ENCODE measurements at places on chromosomes 6 and 20.

- no peak for DNase-seq
These were observed 56.0 kb downstream of the KCNK5 start for GRCh38 chr6:39173270-39173669.

GRCh38 chr6:68238097-68238601, 396.9 kb upstream of the ADGRB3 start:
- DNase-seq = peak; percentile 2

DNA sequence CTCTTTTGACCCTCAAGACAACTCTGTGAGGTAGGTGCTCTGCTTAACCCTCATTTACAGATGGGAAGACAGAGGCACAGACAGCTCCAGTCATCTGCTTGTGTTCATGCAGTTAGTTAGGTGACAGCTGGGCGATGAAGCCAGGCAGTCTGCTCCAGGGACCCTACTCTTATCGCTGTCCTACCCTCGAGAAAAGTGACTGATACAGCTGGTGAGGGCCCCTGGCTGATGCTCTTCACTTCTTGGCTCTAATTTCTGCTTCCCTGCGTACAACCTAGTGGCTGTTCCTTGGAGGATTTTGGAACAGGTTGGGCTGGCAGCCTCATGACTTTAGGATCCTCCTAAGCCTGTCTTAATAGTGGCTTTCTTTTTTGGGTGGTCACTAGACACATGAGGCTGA, 9.1 kb upstream of the TJAP1 start:
- DNase-seq = no peak

DNA sequence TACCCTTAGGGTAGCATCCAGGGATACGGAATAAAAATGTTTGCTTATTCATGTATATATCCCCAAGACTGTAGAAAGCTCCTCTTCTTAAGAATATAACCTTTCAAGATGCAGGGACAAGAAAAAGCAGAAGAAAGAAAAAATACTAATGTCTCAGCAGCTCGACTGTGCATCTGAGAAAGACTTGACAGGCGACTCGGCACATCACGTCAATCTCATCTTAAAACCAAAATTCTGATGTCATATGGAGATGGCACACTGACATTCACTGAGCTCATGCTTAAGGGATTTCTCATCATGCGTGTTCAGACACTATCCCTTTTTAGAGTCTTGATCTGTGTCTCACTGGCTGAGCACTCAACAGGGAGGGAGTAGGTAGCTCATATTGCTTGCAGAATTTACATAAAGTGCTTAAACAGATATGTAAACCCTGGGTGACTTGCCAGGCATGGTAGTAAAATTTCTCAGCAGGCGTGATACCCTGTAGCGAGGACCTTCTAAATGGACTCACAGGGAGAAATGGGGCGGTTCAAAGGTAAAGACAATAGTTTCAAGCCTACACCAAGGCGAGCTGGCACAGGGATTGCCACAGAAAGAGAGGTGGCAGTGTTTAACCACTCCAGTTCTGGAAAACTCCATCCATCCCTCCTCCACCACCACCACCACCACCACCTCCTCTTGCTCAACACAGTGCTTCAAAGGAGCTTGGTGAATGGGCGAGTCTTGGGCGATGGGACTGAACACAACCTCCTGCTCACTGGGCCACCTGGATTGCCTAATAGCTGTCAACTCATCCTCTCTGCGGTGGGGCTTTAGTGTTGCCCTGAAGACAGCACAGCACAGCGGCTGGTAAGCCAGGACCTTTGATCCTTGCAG, 330.5 kb downstream of the TFAP2A start:
- DNase-seq = peak; percentile 40

GRCh38 chr6:33609019-33609418, 12.1 kb upstream of the ITPR3 start:
- no peak for DNase-seq

GRCh38 chr6:116631379-116631990, 15.2 kb downstream of the RSPH4A start:
- no peak for DNase-seq

DNA sequence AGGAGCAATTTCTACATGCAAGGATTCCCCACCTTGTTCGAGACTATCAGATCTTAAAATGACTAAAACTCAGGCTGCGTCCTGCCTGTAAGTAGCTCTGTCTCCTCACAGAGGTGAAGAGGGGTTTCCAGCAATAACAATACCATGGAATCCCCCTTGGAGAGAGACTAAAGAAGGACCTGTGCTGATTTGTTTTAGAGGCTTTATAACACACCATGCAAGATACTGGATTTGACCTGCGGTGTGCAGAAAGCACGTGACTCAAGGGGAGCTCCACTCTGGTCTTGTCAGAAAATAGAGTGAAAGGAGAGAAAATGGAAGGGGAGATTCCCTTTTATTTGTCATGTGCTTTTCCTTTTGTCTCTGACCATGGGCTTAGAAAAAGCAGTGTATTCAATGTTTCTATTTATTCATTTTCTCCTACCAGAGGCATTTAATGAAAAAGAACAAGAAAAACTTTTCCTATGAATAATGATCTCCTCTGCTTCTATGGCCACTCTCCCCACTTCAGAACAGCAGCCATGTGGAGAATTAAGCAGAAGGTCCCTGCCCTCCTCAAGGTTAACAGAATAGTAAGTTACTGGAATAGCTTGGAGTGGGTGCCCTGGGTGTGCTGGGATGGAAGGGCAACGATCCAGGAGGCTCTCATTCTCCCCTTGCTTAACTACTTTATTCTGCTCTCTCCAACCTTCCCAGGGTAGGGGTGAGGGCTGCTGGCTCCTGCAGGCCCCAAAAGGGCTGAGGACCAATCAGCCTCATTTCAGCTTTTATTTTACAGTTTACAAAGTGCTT, 19.2 kb upstream of the MRPS10 start:
- no peak for DNase-seq

- no peak for DNase-seq
These were observed 219.2 kb upstream of the SGK1 start for GRCh38 chr6:134537146-134537555.

- DNase-seq = no peak
These were observed 183.0 kb downstream of the THBS2 start for GRCh38 chr6:169070506-169071176.

DNA sequence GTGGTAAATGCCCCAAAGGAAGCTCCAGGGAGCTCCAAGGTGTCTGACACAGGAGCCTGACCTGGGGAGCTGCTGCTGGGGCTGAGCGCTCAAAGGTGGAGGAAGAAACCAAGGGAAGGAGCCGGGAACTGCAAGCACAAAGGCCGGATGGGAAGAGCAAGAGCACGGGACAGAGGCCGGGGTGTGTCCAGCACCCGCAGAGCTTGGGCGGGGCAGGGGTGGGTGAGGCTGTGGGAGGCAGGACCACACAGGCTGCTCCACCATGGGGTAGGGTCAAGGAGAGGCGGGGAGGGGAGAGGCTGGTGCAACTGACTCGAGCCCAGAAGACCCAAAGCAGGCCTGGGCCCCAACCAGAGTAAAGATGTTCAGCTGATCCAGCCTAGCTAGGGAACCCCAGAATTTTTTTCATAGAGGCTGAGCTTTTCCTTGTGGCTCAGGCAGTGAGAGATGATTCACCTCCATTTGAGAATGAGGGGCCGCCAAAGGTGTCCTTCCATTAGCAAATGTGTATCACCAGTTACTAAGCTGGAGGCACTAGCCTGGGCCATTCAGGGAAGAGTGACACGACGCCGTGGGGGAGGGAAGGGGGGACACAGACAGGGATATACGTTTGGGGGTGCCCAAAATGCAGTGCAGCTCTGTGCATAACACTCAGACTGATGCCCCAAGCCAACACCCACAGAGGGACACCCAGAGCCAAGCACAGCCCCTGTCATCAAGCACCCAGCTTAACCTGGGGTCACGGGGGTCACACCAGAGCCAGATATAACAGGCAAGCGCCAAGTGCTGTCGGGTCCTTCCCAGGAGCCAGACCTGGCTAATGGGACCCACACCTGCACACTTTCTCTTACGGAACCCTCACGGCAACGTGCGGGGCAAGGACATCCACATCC, 21.3 kb upstream of the TLDC2 start:
- DNase-seq = no peak

- no peak for DNase-seq
These were observed 25.2 kb downstream of the GPX6 start for GRCh38 chr6:28490205-28490890.

DNA sequence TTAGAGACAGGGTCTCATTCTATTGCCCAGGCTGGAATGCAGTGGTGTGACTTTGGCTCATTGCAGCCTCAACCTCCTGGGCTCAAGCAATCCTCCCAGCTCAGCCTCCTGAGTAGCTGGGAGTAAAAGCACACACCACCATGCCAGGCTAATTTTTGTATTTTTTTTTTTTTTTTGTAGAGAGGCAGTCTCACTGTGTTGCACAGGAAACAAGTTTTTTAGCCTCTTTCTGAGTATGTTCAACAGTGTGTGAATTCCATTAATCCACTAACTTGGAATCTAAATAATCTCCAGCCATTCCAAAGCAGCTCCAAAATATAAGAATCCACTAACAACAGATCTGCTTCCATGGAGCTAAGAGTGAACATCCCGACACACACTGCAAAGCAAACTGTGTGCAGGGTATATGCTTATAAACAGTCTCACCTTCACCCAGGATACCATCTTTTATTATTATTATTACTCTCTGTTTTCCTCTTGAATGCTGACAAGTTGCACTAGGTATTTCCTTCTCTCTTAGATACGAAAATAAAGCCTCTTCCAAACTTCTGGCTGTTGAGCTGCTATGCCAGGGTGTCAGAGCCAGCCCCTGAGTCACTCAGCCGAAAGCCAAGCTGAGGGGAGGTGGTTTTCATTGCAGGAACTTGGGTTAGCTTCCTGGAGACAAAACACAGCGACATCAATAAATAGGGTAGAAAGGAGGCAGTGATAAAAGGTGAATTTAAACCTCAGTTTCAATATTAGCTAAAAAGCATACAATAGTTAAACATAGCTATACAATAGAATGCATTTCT, 264.9 kb downstream of the HIVEP2 start:
- DNase-seq = no peak

- DNase-seq = no peak
These were observed 4.0 kb upstream of the OXT start for GRCh38 chr20:3067139-3068014.

DNA sequence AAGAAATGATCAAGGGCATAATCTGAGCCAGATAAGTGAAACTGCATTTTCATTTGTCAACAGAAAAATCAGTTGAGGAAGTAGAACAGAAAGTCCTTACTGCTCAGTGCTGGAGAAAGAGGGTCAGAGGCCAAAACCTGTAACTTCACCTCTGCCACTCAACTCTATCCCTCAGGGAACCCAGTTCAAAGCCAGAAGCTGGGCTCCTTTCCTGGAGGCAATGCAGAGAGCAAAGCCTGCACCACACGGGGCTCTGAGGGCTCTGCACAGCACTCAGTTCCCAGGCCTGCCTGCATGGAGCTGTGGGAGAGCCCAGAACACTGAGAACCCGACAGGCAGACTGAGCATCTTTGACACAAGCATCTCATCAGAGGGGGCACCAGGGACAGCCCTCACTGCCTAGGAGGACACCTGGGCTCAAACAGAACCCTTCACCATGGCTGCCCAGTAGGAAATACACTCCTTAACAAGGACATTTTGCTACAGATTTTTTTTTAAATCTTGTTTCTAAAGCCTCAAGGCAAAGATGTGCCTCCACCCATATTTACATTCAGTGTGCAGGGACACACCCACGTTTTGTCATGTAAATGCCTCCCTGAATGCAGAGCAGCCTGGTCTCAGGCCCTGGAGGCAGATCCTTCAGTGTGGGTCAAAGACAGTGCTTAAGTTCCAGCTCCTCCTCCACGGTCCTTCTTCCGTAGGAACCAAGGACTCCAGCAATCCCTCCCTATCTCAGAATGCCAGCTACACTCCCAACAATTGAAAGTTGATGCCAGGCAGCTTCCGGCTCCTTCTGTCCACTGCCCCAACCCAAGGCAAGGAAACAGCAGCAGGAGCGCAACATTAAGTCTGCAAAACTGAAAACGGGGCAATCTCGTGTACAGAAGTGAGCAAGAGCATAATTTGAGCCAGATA, 6.6 kb downstream of the RNASET2 start:
- DNase-seq = no peak

DNA sequence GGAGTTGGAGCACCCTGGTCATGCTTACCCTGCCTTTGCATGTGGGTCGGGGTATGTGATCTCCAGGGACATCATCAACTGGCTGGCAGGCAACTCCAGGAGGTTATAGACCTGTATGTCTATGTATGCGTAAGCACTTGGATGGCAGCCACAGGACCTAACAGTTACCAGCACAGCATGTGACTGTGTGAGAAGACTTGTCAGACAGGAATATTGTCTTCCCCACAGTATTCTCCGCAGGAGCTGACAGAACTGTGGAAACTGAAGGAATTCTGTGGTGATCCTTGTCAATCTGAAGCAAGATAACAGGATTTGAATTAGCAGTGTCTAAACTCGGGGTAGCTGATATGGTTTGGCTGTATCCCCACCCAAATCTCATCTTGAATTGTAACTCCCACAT, 59.2 kb downstream of the TMEM244 start:
- DNase-seq = no peak

GRCh38 chr6:39017547-39017880, 31.1 kb upstream of the GLP1R start:
- DNase-seq = no peak

GRCh38 chr20:34522969-34523871, 7.0 kb downstream of the DYNLRB1 start:
- DNase-seq = peak; percentile 22

DNA sequence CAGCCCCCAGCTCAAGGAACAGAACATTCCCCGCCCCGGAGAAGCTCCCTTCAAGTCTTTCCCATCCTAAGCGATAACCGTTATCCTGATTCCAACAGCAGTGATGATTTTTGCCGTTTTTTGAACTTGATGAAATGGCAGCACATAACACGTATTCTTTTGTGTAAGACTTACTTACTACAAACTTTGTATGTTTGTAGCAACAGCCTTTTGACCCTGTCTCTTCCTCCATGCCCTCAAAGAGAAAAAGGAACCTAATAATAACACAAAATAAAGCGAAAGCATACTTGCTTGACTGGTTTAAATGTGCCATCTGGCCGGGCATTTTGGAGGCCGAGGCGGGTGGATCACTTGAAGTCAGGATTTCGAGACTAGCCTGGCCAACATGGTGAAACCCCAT, 26.4 kb upstream of the SLC9A8 start:
- no peak for DNase-seq

- DNase-seq = no peak
These were observed 244.7 kb upstream of the SPTLC3 start for GRCh38 chr20:12764053-12764452.

DNA sequence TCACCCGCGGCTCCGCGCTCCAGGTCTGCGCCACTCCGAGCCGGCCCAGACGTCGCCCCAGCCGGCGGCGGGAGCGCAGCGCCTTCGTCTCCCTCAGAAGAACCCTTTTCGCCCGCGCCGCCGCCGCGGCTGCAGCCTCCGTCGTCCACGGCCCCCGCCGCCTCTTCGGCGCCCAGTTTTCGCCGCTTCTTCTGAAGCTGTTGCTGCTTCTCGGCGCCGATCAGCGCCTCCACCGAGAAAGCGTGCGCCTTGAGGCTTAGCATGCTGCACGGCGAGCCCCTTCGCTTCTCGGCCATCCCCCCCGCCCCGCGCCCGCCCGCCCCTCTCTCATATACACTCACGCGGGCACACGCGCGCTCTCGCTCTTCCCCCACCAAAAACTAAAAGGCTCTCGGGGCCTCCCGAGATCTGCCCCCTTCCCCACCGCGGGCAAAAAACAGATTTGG, 489 bp downstream of the TBX18 start:
- no peak for DNase-seq

All from NCI-H345 (cell line).